ENCODE measurements at places on chromosomes 4 and X.

- DNase-seq = no peak
Observed at GRCh38 chr4:110124711-110125110, 73.7 kb downstream of the ELOVL6 start.

DNA sequence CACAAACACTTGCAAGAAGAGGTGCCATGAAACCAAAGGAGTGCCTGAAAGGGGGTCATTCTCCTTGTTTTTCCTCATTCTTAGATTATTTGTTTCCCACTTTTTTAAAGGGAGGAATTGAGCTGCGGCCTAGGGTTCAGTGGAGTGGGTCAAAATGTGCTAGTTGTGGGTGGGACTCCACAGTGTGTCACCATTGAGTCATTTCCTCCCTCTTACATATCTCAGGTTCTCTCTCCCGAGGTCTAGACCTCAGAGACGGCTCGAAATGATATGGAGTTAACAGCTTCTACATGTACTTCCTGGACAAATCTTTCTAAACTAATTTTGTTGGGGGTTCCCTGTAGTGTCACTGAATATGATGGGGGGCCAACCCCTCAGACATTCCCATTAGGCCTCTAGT, 328.4 kb upstream of the SPANXN1 start:
- DNase-seq = no peak

DNA sequence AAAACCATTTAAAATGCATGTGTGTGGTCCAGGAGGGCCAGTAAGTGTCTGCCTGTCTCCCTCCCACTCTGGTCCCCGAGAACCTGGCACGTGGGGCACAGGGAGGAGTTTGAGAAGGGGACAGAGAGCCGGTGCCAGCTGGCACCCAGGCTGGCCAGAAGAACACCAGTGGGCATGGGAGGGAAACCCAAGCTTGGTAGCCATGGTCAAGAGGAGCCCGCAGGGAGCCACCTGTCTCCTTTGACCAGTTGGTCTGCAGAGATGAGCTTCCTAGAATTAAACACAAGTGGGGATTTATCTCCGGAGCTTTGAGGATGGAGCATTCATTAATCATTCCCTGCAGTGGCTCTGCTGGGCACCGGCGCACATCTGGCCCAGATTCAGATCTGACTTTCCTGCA, 41.6 kb downstream of the HMX1 start:
- DNase-seq = no peak

- DNase-seq = no peak
Observed at GRCh38 chr4:31045724-31046318, 325.7 kb downstream of the PCDH7 start.

GRCh38 chrX:43333543-43333942, 322.6 kb upstream of the MAOA start:
- no peak for DNase-seq

GRCh38 chr4:144809056-144809640, 163.2 kb downstream of the HHIP start:
- no peak for DNase-seq

DNA sequence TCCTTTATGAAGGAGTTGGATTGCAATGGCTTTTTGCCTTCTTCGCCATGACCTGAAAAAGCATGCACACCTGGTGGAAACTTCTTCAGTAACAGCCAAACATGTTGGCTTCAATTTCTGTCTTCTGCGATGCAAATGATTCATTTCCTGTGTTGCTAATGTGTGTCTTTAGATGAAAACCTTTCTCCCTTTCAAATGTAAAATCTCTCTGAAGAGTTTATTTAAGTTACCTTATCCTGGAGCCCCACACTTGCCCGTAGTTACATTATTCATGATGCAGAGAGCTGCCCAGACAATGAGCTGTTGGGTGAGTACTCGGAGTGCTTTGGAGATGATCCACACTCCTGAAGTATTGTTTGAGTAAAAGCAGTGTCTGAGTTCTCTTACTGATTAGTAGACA, 1100.9 kb downstream of the RPA4 start:
- no peak for DNase-seq

GRCh38 chrX:426881-427280, 40.2 kb upstream of the PPP2R3B start:
- no peak for DNase-seq

GRCh38 chrX:119565107-119565663, at the start of gene STEEP1:
Gene STEEP1 (minus strand): TSS chrX:119565409. CDS start chrX:119565355, 54 bp downstream.
- peak; percentile 91 for DNase-seq

GRCh38 chr4:160362478-160362877, 1259.6 kb downstream of the RAPGEF2 start:
- DNase-seq = no peak

GRCh38 chrX:70168238-70169188, 8.8 kb upstream of the DGAT2L6 start:
- no peak for DNase-seq

- DNase-seq = no peak
Observed at GRCh38 chrX:54045563-54046228, 1.4 kb upstream of the PHF8 start.

GRCh38 chr4:44493924-44494323, 45.3 kb upstream of the KCTD8 start:
- DNase-seq = no peak

DNA sequence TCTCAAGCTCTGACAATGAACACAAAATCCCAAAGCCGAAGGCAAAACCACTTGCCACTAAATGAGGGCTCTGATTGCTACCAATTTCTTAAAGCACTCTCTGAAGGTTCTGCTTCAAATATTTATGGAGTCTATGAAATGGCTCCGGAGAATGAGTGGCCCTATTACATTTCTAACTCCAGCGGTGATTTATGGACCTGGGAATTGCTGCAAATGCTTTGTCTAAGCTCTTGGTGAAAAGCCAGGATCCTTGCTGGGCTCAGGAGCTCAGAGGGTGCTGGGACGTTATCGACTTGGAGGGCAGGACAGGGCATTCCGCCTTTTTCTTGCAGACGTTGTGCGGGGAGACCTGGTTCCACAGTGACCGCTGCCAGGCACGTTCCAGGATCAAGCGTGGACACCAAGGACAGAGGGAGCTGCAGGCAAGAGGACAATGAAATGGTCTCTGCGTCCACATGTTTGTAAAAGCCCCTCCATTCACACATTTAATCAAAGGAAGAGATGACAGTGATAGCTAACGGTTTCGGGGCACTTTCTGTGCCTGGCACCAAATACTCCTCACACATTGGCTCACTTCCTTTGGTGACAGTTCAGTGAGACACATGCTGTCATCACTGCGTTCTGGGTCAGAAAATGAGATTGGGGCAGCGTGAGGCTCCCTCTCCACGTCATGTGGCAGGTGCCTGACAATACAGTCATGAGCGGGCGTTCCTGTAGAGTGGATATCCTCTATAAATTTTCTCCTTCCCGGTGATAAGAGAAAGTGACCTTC, 58.8 kb downstream of the C4orf50 start:
- no peak for DNase-seq

GRCh38 chrX:109600237-109600651, 24.7 kb downstream of the KCNE5 start:
- no peak for DNase-seq

DNA sequence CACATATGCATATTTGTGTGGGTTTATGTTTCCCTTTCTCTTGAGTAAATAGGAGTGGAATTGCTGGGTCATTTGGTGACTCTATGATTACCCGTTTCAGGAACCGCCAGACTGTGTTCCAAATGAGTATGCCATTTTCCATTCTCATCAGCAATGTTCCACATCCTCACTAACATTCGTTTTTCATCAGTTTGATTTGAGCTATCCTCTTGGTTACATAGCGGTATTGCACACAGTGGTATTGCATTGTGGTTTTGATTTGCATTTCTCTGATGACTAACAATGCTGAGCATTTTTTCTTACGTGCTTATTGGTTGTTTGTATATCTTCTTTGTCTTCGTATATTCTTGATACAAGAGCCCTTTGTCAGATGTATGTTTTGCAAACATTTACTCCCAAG, 218.0 kb upstream of the AMOT start:
- no peak for DNase-seq

GRCh38 chr4:76066546-76066945, 8.0 kb upstream of the ART3 start:
- no peak for DNase-seq

GRCh38 chrX:33589316-33589715, 378.0 kb upstream of the DMD start:
- no peak for DNase-seq

- no peak for DNase-seq
Observed at GRCh38 chr4:7880683-7881082, 59.0 kb downstream of the AFAP1 start.

- DNase-seq = no peak
Observed at GRCh38 chr4:61376301-61376700, 176.2 kb downstream of the ADGRL3 start.

- DNase-seq = no peak
Observed at GRCh38 chr4:140533951-140534480, 10.0 kb downstream of the ELMOD2 start.

DNA sequence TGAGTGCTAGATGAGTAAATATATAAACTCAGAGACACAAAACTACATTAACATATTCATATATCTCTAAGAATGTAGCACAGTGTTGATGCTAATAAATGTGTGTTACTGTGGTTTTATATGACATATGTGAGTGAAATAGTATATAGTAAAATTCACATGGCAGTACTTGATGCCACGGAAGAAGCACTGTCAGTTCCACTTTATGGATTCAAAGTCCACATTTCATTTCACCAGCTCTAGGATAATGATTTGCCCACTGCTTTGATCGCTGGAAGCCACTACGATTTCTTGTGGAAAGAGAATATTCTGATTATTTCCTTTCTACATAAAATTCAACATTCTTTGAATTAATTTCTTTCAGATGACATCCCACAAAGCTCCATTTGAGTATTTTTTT, 181.2 kb downstream of the GBA3 start:
- no peak for DNase-seq

GRCh38 chr4:155509555-155509954, 132.8 kb upstream of the MAP9 start:
- DNase-seq = no peak

GRCh38 chrX:124347242-124347641, 879 bp downstream of the SH2D1A start:
- DNase-seq = peak; percentile 45

GRCh38 chr4:158825433-158826036, 56.7 kb downstream of the FNIP2 start:
- DNase-seq = no peak

GRCh38 chr4:2354118-2354517, 64.3 kb downstream of the ZFYVE28 start:
- no peak for DNase-seq

DNA sequence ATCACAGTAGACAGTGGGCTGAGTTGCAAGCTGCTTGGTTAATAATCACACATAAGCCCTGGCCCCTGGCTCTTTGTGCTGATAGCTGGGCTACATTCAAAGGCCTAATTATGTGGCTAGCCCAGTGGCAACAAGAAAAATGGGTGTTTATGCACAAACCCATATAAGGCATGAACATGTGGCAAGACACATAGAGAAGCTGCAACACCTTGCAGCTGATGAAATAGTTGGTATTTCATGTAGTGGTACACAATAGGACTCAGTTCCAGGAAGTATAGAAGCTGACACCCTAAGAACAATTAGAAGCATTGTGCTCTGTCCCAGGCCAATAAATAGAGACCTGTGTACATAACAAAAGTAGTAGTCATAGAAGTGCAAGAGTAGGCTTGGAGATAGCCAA, 14.6 kb upstream of the ZNF630 start:
- DNase-seq = no peak

DNA sequence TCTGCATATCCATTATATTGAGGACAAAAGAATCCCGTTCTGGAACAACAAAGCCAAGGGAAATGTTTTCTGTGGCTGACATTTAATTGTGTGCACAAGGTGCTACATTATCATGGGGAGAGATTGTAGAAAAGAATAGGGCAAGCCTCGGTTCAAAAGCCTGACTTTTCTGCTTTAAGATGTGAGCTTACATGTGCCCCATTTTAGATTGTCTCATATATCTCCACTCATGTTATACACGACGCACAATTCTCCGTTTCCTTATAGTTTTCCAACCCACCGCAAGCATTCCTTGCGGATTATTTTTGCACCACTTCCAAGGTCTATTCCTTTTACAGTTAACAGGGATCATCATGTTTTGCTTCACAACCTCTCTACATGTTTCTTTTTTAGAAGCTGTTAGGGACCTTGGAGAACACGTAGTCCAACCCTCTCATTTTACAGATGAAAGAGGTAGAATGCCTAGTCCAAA, 99.6 kb upstream of the MAML3 start:
- no peak for DNase-seq

- DNase-seq = no peak
Observed at GRCh38 chrX:49844611-49845010, 15.5 kb downstream of the PAGE4 start.

DNA sequence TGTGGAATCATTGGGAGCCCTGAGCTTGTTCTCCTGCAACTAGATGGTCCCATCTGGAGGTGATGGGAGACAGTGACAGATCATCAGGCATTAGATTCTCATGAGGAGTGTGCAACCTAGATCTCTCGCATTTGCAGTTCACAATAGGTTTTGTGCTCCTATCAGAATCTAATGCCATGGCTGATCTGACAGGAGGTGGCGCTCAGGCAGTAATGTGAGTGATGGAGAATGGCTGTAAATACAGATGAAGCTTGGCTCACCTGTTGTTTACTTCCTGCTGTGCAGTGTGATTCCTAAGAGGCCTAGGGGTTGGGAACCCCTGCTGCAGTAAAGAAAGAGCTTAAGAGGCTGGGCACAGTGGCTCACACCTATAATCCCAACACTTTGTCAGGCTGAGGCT, 42.2 kb upstream of the PUDP start:
- no peak for DNase-seq

DNA sequence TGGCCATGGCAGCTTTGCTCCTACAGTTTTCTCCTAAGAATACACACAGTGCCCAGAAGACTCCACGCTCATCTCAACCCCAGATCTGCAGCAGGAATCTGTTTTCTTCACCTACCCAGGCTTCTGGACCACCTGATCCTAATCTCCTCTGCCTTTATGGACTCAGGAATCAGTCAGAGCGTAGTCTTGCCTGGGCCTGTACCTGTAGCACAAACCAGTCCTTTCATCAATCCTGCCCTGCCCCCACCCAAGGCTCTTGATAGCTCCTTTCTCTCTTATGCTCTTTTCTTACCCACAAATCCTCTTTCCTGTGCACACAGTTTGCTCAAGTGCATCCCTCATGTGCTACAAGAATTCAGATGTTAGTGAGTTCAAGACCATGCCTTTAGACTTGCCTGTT, 89.7 kb downstream of the ZNF718 start:
- DNase-seq = no peak

DNA sequence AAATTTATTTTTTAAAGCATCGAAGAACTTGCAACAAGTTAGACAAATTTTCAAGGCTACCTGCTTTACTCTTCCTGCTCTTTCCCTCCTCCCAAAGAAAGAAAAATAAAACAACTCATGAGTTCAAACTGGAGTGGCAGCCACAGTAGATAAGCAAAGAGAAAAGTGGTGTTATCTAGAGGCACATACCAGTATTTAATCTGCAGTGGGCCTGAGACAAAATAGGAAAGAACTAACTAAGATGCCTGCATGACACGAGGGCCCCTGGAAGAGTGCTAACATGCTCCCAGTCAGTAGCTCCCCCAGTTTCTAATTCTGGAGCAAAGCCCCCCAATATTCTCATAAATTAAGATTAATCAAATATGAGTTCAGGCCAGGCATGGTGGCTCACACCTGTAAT, 7.9 kb downstream of the ARL9 start:
- DNase-seq = no peak

- DNase-seq = peak; percentile 33
Observed at GRCh38 chr4:110003401-110004187, 90.9 kb downstream of the EGF start.

All from activated CD4-positive, alpha-beta T cell treated with anti-CD3 and anti-CD28 coated beads for 48 hours (primary cell).